ENCODE measurements at places on chromosomes 16 and 17.
A peak's percentile ranks its signal among the peaks of the same experiment; 100 is the strongest.

- peak; percentile 80 for DNase-seq
These were observed 27.8 kb downstream of the TK2 start for GRCh38 chr16:66521951-66522771.

DNA sequence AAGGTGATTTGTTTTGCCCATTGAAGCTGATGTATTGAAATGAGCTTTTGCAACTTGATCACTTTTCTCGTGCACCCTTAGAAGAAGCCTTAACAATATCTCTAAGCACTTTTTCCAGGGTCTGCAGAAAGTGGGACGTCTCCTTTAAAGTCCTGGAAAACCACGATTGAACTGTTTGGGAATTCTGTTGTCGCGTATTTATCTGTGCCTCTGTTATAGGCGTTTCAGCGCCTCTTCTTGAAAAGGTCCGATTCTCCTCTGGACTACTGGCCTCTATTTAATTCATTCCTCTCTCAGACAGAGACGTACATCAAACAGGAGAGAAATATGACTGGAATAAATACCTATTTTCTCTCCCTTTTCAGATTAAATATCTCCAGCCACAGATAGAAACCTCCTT, 262.4 kb upstream of the PSMD7 start:
- no peak for DNase-seq

- DNase-seq: no peak
These were observed 68.4 kb upstream of the ELAC2 start for GRCh38 chr17:13086142-13086769.

DNA sequence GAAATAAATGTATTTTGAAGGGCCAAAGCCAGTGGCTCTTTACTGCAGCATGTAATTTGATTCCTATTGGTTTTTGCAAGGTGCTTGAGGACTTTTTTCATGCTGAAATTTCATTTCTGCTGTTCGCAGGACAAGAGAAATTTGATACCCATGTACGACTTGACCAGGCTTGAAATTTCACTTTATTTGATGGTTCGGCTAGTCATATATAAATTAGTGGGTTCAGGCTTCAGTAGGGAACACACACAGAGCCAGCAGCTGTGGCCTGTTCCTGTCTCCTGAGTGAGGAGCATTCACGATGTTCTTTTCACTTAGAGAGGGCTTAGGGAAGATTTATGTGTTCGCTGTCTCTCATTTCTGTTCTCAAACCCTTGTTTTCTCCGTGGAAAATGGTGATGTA, 258.4 kb upstream of the CACNG5 start:
- DNase-seq: no peak

DNA sequence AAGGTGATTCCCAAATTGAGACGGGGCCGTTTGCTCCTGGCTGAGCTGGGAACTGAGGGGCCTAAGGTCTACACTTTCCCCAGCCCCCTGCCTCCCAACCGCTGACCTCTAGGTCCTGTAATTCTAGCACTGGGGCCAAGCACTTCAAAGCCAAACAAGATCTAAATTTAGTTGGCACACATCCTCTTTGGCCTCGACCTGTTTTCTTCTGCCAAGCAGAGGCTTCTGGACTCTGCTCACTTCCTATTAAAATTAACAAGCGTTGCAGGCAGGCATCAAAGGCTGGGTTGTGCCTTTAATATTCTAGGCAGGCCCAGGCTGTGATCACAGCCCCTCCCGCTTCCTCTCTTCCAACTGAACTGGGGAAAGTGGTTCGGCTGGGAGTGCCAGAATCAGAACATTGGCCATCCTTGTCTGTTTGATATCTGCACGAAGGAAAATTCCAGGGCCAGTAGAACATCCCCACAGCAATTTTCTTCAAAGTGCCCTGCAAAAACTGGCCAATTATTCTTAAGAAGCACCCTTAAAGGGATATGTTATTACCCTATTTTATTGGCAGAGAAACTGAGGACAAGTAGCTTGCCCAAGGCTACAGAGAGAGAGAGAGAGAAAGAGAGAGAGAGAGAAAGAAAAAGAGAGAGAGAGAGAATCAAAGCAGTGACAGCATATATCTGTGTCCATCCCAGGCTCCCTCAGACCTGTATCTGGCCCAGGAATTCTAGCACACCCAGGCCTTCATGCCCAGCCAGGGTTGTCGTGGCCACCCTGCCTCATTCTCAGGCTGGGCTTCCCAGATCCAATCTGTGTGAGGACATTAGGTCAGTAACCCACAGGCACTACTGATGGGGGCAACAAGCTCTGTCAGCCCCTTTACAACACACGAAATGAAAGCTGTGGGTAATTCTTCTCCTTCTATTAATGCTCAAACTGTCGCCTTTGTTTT, 12.8 kb upstream of the MT4 start:
- no peak for DNase-seq

DNA sequence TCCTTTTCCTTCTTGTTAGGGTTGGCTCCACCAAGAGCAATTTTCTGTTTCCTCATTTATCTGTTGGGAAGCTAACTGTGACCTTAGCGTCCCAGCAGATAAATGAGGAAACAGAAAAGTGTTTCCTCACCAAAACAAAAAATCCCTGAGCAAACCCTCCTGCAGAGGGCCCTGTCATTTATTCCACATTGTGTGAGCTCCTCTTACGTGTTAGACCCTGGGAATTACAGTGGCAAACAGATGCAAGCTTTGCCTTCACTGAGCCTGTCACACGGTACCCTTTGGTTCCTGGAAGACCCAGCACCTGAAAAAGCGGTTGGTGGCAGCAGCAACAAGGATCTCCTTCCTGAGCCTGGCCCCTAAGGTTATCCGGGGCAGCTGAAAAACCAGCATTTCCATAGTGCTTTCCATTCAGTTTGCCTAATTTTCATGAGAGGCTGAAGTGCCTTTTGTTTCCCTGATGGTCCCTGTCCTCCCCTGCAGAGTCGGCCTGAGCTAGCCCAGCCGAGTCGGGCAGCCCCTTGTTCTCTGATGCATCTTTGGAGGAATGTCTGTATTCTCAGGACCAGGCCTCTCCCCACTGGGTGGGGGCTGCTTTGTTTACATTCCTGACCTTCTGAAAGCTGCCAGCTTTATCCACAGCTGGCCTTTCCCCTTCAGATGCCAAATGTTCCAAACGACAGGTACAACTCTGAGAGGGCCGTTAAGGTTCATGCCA, 34.7 kb downstream of the YPEL2 start:
- DNase-seq: no peak

- no peak for DNase-seq
These were observed 15.2 kb downstream of the PFAS start for GRCh38 chr17:8264320-8264719.

- DNase-seq: no peak
These were observed 168.2 kb upstream of the CACNG3 start for GRCh38 chr16:24087891-24088410.

DNA sequence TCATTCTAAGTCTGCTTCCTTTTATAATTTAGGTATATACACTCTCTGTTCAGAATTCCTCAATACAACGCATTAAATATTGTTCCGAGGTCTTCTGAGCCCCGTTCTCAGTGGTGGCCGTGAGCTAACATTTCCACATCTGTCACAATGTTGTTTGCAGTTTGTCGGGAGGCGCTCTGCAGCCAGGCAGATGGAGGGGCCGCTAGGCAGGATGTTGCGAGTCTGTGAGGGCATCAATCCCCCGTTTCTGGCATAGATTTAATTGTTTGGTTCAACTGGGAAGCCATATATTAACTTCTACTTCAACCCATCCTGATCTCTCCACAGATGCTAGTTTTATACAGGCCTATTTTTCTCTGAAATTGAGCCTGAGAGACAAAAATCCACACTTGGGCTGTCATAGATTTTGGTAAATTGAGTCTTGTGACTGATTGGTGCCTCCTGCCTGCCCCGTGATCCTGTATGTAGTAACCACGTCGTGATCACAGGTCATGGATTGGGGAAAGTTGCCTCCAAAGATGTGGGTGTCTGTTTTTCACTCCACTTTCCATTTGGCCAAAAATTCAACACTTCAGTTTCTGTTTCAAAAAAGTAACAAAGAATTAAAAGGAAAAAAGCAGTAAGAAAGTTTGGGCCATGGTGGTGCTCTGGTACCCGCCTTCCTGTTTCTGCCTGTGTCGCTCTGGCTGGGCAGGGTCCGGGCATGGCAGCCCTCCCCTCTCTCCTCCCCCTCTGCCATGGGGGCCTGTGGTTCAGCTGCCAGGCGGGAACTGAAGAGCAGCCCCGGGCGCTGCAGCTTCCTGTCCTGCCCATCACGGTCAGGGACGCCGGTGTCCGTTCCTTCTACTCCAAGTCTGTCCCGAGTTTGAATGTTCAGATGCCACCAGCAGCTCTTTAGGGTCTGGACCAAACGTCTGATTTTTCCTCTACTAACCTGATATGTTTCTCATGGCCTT, 41.5 kb downstream of the RPTOR start:
- DNase-seq: no peak

DNA sequence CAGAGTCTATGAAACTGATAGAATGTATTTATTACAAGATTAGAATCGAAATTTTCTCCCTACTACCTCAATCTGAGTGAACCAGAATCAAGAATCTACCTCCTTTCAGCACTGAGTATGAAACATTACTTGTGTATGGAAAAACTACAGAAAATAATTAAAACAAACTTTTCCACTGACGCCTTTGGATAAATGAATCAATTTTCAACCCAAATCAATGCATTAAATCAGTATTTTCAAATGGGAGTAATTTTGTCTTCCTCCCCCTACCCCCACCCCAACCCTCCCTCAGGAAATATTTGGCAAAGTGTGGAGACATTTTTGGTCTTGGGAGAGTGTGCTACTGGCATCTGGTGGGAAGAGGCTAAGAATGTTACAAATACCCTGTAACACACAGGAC, 7.8 kb upstream of the ABCA10 start:
- DNase-seq: no peak

DNA sequence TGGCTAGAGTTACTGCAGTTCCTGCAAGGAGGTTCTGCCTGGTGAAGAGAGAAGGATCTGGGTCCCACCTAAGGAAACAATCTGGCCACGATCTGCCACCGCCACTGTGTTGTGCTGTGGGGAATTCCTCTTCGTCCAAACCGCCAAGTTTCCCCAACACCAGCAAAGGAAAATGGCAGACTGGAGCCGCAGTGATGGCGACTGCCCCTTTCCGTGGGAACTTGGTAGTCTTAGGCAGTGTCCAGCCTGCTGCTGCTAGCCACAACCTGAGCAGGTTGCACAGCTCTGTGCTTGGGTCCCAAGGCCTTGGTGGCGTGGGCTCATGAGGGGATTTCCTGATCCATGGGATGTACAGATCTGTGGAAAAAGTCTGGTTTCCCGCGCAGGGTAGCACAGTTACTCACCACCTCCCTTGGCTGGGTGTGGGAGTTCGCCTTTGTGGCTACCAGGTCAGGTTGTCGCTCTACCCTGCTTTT, 28.6 kb downstream of the NFATC3 start:
- no peak for DNase-seq

DNA sequence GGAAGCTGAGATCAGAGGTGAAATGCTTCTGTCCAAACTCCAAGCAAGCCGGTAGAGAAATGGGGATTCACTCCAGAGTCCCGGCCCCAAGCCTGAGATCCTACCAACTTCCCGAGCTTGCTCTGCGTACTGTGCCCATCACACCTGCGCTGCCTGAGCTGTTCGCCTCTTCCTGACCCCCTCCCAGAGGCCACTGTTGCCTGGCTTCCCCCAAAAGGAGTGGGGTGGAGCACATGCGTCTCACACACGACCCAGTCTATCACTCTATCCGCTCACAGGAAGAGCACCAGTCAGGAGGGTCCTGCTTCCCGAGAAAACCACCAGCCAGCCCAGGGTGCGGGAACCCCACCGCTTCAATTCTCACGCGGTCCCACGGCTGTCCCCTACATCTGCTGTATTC, 13.5 kb upstream of the C16orf95 start:
- DNase-seq: no peak

GRCh38 chr17:75822119-75822799, 21.9 kb downstream of the UNC13D start:
- DNase-seq: no peak

DNA sequence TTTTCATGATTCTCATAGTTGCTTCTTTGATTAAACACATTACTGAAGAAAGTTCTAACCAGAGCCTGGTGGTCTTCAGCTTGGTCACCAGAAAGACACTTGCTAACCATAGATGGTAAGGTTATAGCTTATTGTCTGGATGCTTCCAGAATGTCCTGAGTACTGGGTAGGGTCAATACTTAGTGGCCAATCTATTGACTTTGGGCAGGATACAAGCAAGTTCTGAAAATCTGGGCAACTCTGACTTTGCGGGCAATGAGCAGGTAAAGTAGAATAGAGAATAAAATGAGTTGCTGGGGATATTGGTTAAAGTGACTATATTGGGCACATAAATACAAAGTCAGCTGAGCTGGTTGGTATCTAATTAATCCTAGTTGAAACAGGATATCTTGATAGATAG, 63.0 kb downstream of the ABCA8 start:
- DNase-seq: no peak

DNA sequence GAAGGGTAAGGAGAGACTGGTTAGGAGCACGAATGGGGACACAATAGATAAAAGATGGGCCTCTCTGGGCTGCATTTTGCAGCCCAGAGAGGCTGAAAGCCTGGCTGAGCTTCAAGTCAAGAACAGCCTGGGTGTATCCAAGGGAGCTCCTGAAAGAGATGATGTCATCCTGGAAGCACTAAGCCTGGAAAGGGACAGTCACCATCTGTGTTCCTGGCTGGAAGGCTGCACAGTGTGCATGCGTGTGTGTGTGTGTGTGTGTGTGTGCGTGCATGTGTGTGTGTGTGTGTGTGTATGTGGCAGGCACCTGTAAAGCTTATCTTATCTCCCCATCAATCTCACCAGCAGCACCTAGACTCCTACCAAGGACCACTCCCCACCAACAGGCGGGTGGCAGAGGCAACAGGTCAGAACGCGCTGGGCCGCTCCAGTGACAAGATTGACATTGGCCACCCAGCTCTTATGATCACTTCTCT, 44.1 kb downstream of the COG7 start:
- no peak for DNase-seq

GRCh38 chr16:56749672-56750491, 20.0 kb downstream of the NUP93 start:
- DNase-seq: no peak

DNA sequence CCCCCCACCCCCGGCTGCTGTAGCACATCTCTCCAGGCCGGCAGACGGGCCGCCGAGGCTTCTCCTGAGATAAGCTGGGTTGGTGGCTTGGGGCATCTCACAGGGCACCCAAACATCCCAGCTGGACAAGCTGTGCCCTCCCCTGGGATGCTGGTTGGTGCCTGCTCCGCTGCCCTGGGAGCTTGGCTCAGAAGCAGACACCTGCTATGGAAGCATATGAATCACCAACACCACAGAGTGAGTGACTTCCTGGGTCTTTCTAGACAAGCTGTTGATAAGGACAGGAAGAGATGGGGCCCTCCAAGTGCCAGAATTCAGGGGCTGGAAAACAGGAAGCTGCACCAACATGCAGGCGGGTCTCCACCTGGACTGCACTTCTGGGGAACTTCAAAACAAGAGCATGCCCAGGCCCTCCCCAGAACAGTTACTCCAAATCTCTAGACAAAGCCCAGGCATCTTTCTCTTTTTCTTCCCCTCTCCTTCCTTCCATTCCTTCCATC, 13.7 kb downstream of the C16orf95 start:
- no peak for DNase-seq

All from immature natural killer cell (primary cell).